ENCODE measurements at places on chromosomes 13 and 19.

DNA sequence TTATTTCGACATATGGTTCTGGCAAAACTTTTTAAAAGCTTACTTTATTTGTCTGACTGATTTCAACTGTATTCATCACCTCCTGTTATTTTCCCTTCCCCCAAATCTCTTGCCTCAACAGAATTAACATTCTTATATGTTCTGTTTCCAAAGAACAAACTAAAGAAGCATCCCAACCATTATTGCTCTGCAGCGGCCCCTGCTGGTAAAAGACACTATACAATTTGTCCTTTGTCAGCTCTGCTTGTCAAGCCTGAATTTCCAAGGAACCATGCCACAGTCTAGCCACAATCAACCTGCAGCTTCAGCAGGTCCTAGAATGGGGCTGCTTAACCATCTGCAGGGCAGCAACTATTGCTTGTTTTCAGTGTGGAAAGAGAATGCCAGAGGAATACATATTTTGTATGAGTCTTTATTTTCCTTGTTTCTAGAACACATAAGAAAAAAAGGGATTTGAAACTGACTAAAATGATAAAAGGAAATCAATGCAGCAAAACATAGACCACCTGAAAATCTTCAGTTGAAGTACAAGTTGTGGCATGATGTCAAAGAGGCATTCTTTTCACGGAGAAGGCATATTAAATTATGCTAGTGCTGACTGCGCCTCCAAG lies 845.3 kb downstream of the DIAPH3 start:
- DNase-seq = peak; percentile 73

DNA sequence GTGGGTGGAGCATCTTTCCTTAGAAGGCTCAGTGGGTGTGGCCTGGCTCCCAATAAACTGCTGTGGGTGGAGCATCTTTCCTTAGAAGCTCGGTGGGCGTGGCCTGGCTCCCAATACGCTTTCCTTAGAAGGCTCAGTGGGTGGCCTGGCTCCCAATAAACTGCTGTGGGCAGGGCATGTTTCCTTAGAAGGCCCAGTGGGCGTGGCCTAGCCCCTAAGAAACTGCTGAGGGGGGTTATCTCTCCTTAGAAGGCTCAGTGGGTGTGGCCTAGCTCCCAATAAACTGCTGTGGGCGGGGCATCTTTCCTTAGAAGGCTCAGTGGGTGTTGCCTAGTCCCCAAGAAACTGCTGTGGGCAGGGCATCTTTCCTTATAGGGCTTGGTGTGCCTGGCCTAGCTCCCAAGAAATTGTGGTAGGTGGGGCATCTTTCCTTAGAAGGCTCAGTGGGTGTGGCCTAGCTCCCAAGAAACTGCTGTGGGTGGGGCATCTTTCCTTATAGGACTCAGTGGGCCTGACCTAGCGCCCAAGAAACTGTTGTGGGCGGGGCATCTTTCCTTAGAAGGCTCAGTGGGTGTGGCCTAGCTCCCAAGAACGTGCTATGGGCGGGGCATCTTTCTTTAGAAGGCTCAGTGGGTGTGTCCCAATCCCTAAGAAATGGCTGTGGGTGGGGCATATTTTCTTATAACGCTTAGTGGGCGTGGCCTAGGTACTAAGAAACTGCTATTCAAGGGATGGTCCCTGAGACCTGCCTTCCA lies 10.3 kb downstream of the HSH2D start:
- DNase-seq = no peak

DNA sequence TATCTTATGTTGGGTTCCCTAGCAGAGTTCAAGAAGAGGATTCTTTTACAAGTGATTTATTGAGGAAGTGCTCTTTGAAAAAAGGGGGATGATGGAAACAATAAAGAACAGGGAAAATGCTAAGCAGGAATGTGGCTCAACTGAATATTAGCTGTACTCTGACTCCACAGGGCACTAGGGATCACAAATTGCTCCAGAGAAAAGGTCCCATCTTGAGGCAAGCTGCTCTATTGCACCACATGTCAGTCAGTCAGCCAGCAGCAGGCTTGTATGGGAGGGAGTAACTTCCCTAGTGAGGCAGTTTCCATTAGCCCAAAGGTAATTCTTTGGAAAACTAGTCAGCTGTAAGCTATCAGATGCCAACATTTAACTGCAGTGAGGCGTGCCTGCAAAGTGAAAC lies 73.3 kb upstream of the FNDC3A start:
- DNase-seq = no peak

DNA sequence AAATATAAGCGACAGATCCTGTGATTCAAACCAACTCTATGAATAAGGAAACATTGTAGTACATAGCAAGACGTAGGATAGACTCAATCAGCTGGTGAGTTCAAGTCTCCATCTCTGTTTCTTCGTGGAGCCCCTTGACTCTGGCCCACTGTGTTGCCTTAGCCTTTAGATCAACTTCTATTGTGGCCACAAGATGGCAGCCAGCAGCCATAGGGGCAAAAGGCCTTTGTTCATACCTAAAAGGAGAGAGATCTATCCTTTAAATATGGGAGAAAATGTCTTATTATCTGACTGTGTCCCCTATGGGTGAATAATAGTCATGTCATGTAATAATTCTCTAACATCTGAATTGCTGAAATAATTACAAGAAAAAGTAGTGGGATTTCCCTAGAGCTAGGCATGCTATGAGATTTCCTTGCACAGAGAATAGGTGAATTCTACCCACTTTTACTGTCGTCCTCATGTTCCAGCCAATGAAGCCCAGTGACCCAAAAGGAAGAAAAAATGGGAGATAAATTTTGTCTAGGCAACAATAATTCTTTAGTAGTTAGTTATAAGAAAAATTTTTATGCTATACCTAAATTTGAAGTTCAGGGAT lies 129.4 kb downstream of the PCDH20 start:
- DNase-seq = no peak

DNA sequence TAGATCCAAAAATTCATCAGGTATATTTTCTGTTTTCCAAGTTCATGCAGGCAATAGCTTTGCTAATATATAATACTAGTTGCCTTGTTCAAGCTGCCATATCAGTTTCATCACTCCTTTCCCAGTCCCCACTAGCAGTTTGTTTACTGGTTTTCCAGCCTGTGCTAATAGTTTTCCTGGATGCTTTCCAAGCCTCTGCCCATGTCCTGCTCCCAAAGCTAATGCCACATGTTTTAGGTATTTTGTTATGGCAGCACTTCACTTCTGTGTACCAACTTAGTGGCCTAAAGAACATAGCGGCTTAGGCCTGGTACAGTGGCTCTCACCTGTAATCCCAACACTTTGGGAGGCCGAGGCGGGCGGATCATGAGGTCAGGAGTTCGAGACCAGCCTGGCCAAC lies 28.1 kb upstream of the ZNF527 start:
- no peak for DNase-seq
